ENCODE measurements at places on chromosomes 5 and 9.

- no peak for DNase-seq
These were observed 50.2 kb upstream of the TLX3 start for GRCh38 chr5:171258737-171259415.

DNA sequence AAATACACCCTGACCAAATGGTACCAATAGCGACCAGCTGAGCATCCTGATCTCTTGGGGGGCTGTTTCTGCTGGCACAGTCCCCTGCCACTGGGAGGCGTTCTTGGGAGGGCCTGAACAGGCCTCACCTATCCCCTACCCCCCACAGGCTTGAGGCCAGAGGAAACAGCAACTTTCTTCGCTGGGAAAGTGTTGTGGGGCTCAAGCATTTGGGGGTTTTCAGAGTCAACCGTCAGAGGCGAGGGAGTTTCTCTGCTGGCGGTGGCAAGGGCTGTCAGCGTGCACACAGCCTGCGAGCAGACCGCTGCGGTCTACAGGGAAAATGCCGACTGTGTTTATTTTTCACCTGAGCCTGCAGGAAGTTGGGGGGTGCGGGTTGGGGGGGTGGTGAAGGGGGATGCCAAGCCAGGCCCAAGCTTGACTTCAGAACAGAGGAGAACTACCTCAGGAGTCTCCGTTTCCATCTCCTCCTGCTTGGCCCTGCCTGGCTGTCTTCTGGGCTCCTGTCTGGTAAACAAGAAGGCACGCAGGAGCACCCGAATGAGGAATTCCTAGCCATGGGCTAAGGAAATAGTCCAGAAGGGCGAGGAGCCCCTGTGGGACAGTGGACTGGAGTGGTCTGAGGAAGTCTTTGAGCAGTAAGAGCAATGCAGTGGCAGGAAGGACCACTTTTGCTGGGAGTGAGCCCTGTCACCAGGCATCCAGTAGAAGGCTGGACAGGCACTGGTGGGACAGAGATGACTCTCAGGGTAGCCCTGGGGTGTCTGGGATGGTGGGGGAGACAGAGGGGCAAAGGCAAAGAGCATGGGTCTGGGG lies 18.1 kb downstream of the TCF7 start:
- no peak for DNase-seq

DNA sequence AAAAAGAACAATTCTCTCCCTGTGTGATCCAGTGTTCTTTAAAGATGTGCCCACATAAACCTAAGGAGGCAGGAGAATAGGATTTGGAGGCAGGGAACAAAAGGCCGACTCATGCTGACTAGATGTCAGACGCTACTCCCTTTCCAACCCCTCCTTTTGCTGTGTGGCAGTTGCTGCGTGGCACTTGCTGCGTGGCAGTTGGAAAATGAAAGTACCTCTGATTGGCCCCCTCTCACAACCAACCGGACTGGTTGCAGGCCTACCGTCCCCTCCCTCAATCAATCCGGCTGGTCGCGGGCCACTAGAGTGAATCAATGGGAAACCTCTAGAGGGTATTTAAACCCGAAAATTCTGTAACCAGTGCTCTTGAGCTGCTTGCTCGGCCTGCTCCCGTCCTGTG lies 551.0 kb downstream of the KIF4B start:
- no peak for DNase-seq

- no peak for DNase-seq
These were observed 269.9 kb upstream of the TUSC1 start for GRCh38 chr9:25948182-25948581.

- DNase-seq = no peak
These were observed 100.2 kb downstream of the HINT1 start for GRCh38 chr5:131064669-131065371.
